ENCODE measurements at places on chromosomes 6 and 20.

DNA sequence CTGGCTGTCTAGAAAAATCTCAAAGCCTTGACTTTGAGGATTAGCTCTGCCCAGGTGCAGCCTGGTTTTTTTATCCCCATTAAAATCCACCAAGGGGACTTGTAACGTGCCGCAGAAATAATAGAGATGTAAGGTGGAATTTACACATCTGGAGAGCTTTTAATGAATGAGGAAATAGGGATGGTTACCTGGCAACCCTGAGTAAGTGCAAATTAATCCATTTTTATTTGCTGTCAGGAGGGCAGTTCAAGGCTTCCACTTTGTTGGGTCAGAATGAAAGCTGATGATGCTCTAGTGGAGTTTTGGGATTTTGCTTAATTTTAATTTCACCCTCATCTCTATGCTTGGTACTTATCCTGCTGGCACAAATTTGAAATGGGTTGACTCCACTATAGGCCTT lies 163.4 kb upstream of the CEP162 start:
- no peak for DNase-seq

DNA sequence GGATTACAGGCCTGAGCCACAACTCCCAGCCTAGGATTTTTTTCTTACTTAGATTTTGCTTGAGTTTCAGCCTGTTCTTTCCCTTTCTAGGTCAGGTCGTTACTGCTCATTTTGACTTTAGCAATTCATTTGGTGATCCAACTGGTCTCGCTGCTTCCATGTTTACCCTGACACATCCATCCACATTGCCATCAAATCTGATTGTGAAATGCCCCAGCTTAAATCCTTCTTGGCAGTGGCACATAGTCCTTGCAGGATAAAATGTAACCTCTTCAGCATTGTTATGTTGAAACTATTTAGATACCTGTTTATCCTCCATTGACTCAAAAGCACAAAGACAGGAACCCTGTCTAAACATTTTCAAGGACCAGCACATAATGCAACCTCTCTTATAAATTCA lies 77.2 kb downstream of the DNAH8 start:
- no peak for DNase-seq

GRCh38 chr20:40006168-40006860 lies 682.7 kb downstream of the MAFB start:
- DNase-seq: no peak

- no peak for DNase-seq
Observed at GRCh38 chr6:114301596-114302219, 41.1 kb downstream of the HS3ST5 start.

DNA sequence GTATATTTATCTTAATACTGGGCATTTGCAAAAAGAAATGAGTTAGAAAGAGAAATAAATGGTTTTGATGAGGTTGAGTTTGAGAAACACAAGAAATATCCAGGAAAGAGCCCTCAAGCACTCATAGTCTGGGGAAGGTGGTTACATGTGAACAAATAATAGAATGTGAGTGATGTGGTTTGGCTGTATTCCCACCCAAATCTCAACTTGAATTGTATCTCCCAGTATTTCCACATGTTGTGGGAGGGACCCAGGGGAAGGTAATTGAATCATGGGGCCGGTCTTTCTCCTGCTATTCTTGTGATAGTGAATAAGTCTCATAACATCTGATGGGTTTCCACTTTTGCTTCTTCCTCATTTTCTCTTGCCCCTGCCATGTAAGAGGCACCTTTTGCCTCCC lies 334.1 kb downstream of the COL12A1 start:
- DNase-seq: no peak

- no peak for DNase-seq
Observed at GRCh38 chr20:58141971-58142842, 86.2 kb downstream of the ANKRD60 start.

GRCh38 chr6:20085817-20086216 lies 126.5 kb downstream of the MBOAT1 start:
- no peak for DNase-seq

DNA sequence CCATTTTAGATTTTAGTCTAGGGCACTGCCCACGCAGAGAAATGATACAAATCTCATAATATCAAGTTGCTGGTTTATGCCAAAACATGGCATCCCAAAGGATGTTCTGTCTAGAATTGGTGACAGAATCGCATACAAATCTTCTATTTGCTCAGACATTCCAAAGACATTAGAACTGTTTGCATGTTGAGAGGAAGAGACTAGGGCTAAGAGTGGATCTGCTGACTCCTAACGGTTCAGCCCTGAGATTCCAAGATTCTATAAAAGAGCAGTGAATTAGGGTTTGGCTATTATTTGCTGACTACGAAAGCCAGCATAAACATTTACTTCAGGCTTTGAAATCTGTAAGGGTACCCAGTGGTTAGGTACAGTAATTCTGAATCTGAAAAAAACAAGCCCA lies 3.6 kb downstream of the EPB41L2 start:
- no peak for DNase-seq

DNA sequence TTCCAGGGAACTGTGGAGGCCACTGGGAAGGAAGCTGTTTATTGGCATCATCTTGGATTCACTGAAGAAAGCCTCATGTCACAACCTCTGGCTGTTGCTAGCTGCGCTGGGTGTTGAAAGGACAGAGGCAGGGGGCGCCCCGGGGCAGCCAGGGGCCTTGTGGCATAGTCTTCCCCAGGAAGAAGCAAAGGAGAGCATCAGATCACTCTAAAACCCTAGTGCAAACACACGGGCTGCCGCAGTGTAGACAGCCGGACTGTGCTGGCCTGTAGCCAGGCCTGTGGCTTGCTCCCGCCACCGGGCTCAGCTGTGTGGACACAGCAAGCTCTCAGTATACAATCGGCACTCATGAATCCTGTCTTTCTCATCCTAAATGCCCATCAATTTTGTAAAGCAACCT lies 23.8 kb upstream of the SMOC2 start:
- DNase-seq: no peak

GRCh38 chr6:155444952-155445903 lies 10.4 kb downstream of the NOX3 start:
- no peak for DNase-seq

DNA sequence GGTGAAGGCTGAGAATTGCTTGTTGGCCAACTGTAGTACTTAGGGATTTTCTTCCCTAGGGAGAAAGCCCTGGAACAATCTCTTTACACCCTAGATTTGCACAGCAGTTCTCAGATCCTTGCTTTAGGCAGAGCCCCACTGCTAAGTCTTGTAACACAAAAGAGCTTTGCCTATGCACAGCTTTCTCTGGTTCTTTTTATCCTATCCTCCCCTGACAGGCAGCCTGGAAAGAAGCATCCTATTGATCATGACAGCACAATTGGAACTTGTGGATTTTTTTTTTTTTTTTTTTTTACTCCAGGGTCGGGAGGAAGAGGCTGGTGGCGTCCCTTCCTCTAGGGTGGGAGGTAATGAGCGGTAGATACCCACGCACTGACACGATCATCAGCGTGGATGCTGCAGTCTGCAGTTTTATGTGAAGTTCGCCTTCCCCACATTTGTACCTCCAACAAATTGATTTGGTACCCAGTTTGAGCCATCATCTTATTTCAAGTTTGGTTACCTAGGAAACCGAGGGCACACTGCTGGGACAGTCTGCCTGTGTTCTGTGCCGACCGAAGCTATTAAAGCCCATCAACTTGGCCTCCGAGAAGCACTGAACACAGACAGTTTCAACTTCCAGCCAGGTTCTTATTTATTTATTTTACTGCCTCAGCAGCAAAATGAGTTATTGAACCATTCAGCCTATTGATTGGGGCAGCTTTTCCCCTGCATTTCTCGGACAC lies 110.1 kb downstream of the NRN1 start:
- no peak for DNase-seq

- no peak for DNase-seq
Observed at GRCh38 chr6:163782436-163783003, 368.0 kb downstream of the QKI start.

DNA sequence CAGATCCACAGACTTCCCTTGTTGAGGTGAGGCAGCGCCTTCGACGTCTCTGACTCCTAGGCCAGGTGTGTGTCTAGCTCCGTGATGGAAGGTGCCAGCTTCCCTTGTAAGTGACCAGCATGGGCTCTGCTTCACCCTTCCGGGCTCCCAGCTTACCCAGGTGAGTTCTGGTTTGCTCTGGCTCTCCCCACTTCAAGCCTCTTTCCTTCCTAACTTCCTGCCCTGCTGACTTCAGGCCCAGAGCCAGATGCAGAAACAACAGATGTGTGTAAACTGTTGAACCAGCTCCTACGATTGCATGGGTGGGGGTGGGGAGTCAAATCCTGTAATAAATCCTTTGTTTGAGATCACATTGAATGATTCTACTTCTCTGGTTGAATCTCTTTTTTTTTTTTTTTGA lies 51.6 kb upstream of the BMP6 start:
- no peak for DNase-seq

DNA sequence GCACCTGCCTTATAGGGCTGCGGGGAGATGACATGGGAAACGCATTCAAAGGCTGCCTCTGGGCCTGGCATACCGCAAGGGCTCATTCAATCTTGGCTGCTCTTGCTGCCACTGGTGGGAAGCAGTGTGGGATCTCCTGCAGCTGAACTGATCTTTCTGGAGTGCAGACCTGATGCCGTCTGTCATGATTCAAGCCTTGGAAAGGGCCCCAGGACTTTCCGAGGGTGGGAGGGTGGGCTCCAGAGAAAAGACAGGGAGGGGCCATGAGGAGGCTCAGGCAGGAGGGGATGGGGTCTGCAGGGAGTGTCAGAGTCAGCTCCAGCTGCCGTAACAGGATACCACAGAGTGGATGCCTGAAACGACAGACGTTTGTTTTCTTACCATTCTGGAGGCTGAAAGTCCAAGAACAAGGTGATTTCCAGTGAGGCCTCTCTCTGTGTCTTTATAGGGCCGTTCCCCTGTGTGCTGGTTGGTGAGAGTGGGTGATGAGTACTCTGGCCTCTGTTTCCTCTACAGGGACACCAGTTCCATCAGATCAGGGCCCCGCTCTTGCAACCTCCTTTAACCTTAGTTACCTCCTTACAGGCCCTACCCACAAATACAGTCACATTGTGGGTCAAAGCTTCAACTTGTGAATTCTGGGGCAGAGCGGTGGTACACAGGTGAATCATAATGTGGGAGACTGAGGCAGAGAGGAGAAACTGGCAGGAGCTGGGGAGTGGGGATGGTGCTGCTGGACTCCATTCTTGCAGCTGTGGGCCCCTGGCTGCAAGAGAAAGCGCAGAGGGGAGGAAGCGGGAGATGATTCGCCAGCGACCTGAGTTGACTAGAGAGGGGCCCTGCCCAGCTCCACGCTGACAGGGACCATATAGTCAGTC lies 148.4 kb downstream of the SYCP2 start:
- DNase-seq: no peak

DNA sequence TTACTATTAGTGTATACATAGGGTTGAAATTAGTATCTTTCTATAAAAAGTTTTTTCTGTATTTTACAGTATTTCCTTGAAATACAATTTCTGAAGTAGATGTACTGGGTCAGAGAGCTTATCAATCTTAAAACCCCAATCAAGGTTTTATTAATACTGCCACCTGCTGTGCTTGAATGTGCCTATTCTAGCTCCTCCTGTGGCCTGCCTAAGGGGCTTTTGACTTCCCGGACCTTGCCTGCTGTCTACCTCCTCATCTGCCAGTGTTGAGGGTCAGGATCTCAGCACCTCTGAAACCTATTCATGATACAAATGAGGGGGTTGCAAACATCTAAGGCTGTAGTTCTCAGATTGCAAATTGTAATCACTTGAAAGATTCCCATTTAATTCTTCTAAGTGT lies 9.2 kb downstream of the PACRG start:
- DNase-seq: no peak

DNA sequence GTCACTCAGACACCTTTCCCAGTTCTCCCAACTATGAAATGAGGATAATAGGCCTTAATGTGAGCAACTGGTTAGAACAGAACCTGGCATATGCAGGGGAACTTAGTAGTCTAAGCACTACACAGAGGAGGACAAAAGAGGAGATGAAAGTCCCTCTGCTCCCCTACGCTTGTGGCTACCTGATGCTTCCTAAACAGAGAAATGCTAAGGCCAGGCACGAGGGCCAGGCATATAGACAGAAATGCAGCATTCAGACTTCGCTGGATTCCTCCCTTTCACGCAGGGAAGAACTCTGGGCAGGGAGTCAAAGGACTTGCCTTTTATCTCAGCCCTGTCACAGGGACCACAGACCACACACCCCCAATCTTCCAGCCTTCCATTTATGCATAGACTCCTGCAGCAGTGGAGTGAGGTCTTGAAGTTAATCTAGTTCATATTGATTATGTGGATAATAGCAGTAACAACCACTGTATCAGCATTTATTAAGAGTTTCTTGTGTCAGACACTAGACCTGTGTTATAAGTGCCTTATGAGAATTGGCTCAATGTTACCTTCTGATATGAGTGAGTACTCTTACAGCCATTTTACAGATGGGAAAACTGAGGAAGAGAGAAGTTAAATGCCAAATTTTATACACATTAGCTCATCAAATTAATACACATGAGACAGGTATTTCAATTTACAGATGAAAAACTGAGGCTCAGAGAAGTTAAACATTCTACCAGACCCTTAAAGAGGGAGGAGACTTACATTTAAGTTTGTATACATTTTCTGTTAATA lies 27.0 kb upstream of the TRAF3IP2 start:
- DNase-seq: no peak

- DNase-seq: no peak
Observed at GRCh38 chr20:31864521-31865400, 5.6 kb downstream of the DUSP15 start.

DNA sequence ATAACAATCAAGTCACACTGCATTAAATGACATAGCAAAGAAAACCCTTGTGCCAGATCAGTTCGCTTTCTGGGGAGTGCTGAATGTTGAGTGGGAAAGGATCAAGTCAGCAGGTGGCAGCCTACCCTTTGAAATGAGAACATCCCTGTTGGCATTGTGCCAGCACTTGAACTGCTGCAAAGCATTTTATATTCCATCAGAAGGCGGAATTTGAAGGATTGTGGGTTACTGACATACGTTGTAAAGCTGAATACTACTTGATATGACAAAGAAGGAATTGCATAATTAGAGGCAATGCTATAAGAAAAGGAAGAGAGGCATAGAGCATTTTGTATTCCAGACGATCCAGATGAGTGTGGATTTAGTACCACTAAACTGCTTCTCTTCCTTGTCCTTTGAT lies 26.5 kb downstream of the BCKDHB start:
- no peak for DNase-seq

DNA sequence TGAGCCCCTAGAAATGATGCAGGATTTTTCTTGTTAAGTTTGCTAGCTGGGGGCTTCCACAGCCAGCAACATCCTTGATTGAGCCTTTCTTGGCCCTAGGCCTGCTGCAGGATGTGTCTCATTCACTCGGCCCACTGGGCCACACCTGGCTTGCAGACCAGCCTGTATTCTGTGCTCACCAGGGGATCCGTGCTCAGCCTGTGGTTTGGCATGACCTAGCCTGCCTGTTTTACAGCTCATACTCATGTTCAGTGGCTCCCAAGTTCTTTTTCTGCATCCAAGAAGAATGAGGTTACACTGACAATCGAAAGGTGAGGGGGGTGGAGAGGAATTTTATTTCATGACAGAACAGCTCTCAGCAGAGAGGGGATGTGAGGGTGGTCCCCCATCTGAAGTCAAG lies 263.4 kb downstream of the RIMS1 start:
- no peak for DNase-seq

DNA sequence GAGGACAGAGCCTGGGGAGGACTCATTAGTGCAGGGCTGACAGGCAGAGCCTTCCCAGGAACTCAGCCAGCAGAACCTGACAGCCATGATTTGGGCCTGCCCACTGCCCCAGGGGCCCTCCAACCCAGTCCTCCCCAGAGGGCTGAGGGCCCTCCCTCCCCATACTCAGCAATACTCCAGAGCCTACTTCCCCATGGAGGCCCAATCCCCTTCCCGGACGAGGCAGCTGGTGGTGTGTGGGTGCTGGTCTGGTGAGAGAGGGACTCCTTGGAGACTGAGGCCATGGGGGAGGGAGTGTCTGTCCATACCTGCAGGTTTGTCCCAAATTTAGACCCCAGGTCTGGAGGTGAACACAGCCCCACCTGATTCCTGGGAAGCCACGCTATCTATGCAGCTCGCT lies 120.9 kb upstream of the MLN start:
- DNase-seq: no peak
